Left cardiac atrium (tissue), 4 donors: ENCODE measurements at places on chromosomes 6 and 20. TPM values are rescaled to one million over a fixed set of nuclear protein-coding genes. Genes with fewer than 3 reads are reported as not detected.

Gene TCF21
- 7.8 TPM for total RNA-seq

DNA sequence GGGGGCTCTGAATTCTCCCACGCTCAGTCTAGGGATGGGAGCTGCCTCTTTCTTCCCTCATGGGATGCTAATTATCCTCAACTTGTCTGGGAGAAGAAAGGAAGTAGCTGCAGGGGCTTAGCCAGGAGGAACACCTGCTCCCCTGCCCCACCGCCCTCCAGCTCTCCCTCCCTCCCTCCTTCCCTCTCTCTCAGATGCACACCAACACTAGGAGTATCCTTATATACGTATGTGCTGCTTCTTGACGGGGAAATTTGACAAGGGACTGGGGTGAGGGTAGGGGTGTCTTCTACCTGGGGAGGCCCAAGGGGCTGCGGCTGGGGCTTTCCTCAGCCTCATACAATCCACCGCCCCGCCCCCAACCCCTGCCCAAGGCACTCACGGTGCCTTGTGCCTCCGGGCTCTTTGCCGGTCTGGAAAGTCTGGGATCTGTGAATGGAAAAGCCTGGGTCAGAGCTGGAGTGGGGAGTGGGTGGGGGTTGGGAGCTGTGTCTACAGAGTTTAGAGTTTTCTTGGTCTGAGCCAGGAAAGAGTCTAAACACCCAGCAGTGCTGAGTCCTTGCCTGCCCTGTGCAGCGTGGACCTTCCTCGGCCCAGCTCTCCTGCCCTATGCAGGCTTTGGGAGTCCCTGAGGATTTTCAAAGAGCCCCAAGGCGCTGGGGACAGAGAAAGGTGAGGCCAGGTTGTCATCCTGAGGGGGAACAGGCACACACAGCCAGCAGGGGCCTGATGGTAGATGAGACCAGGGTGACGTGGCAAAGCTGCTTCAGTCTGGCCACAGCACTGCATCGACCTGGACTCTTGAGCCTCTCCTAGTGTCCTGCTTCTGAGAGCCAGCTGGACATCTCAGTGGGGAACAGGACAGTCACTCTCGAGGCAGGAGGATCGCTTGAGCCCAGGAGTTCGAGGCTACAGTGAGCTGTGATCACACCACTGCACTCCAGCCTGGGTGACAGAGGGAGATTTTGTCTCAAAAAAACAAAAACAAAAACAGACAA lies 29.3 kb upstream of the EMILIN3 start:
- peak; percentile 39 for DNase-seq

DNA sequence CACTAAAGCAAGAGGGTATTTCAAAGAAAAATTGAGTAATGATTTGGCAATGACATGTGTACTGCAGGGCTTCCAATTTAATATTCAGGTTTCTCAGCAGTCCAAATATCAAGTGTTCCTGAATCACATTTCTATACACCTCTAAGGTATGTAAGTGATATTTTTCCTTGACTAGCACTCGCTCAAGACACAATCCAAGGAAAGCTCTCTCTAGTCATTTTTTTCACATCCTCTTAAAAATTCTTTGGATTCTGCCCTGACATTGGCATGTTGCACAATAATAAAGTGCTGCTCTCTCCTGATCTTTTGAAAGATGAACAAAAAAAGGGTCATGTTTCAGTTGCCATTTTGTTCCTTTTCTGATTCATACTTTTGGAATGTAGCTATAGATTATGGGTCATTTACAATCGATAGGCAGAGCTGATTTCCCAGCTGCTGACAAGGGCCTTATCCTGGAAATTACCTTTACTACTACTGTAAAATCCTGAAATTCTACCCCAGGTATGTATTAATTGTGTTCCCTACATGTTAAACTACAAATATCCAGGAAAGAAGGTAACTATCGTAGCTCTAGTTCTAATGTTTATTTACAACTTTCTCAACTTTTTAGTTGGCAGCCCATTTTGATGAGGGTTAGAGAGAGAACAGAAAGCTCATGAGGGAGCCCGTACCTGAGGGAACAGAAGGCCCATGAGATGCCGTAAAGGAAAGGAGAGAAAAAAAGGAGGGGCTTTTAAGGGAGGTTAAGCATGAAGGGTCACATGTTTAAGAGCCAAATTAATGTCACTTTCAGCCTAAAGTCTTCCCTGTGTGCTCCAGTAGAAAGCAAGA lies 22.2 kb upstream of the ADGRG6 start:
- DNase-seq: no peak

GRCh38 chr20:11957911-11958310 lies 40.2 kb downstream of the BTBD3 start:
- no peak for DNase-seq

GRCh38 chr6:126529637-126530362 lies 189.9 kb downstream of the CENPW start:
- no peak for DNase-seq

Gene COMMD7
- total RNA-seq: 38.9 TPM

GRCh38 chr20:20289331-20289730 lies 78.6 kb upstream of the INSM1 start:
- no peak for DNase-seq

DNA sequence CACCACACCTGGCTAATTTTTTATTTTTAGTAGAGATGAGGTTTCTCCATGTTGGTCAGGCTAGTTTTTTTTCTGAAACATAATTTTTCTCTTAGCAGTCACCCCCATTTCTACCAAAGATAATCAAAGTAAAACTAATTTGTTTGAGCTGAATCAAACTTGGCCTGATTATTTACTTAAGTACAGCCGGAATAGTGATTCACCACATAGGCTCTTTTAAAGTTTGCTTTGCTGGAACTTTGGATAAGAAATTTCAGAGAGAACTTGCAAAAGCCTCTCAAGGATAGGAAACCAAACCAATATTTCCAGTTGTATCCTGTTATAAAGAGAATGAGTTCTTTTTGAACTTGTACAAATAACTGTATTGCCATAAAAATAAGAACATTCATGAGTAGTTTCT lies 105.0 kb upstream of the SYNCRIP start:
- no peak for DNase-seq

- DNase-seq: no peak
Measured at GRCh38 chr20:34370062-34370461, 7.0 kb downstream of the ITCH start.

GRCh38 chr6:22940581-22941290 lies 371.4 kb downstream of the HDGFL1 start:
- no peak for DNase-seq

GRCh38 chr6:111894272-111894671 lies 21.0 kb upstream of the FYN start:
- DNase-seq: no peak

DNA sequence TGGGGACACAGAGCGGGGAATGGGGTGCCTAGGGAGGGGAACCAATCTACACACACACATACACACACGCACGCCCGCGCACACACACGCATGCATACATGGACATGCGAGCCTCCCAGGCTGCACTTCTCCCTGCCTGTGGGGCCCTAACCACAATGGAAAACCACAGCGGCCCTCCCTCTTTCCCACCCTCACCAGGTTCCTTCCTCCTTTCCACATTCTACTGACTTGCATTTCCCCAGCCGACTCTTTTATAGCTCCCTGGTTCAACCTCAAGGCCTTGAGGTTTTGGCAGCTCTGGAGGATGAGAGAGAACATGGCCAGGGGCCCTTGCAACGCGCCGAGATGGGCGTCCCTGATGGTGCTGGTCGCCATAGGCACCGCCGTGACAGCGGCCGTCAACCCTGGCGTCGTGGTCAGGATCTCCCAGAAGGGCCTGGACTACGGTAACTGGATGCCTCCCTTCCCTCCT lies at the start of gene BPI:
BPI (plus strand) TSS at position 249 of the 472 bp plus-strand sequence; CDS start at position 317, 68 bp downstream.
- DNase-seq: no peak

Gene SPATA25
- 2.2 TPM for total RNA-seq

DNA sequence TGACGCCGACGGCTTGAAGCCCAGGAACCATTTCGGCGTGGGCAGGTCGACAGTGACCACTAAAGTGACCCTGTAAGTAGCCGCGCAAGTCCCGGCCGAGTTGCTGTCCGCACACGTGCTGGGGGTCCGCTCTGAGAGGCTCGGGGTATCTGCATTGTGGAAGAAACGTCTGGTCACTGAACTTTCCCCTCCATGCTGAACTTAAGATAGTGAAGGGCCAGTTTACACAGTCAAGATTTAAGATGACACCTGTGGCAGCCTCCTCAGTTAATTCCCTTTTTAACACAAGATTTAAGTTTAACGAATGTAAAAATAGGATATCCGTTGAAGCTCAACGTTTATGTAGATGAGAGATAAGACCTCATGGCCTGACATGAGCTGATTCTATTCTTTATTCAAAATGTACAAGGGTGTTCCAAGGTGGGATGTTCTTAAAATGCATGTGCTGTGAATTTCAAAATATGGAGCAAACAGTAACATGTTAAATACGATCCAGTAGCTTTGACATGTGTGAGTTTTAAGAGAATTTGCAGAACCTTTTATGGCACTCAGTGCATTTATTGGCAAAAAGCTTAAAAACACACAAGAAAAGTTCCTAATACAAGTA lies 116.2 kb downstream of the RTN4IP1 start:
- DNase-seq: no peak

DNA sequence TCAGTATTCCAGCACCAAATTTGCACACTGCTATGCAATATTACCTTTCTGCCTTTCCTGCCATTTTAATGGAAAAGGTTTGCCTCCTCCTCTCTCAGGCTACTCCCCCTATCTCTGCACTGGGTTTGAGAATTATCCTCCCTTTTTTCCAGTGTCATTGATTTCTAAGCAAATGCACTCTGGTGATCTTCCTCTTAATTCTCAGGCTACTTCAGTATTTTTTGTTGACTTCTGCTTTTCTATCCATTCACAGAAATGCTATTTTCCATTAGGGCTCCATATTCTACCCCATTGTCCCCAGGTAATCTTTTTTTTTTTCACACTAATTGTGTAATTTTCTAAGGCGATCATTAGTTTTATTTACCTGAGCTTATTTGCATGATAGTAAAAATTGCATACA lies 144.0 kb downstream of the GJA1 start:
- DNase-seq: no peak

Gene GSTA3
- total RNA-seq: not detected

DNA sequence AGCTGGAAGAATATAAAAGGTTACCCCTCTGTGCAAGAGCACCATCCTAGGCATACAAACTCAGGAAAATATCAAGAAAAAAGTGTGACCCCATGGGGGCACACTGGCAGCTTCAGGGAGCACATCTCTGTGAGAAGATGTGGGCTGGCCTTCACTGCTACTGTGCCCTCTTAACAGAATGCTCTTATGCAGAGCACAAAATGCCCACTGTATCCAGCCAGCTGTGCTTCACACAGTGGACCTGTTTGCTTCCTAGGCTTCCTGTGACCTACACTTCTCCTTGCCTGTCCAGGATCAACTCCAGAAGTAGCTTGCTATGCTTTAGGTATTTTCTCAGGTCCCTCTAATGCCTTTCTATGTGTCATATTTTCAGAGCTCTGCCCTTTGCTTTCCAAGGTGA lies 380.2 kb upstream of the MMS22L start:
- no peak for DNase-seq

Gene AIF1
- 17.0 TPM for total RNA-seq

Gene HCRTR2
- not detected for total RNA-seq

DNA sequence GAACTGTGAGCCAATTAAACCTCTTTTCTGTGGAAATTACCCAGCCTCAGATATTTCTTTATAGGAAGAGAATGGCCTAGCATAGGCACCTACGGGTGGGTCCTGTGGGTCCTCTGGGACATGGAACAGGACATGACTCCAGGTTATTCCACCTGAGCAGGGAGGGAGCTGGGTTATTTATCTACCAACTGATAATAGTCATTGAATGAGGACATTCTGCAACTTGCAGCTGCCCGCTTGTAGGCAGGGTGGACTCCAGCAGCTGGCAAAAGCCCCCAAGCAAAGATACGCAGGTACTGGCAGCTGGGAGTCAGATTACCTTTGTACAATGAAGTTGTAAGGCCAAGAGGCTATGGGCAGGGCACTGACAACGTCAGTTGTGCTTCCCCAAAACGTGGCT lies 1.4 kb upstream of the BANF2 start:
- no peak for DNase-seq

Gene CTAGE9
- not detected for total RNA-seq

Gene TASP1
- total RNA-seq: 5.7 TPM

- peak; percentile 63 for DNase-seq
Measured at GRCh38 chr6:144408161-144408560, 123.0 kb downstream of the UTRN start.

Gene CCM2L
- total RNA-seq: 7.8 TPM

GRCh38 chr6:109671733-109672132 lies 19.3 kb downstream of the AK9 start:
- no peak for DNase-seq

GRCh38 chr6:129790785-129791184 lies 70.3 kb downstream of the TMEM244 start:
- DNase-seq: no peak

GRCh38 chr20:50928469-50928868 lies 2.8 kb downstream of the ADNP start:
- no peak for DNase-seq

- no peak for DNase-seq
Measured at GRCh38 chr20:4068708-4069107, 53.4 kb upstream of the RNF24 start.

Gene UBE2C
- 1.6 TPM for total RNA-seq

DNA sequence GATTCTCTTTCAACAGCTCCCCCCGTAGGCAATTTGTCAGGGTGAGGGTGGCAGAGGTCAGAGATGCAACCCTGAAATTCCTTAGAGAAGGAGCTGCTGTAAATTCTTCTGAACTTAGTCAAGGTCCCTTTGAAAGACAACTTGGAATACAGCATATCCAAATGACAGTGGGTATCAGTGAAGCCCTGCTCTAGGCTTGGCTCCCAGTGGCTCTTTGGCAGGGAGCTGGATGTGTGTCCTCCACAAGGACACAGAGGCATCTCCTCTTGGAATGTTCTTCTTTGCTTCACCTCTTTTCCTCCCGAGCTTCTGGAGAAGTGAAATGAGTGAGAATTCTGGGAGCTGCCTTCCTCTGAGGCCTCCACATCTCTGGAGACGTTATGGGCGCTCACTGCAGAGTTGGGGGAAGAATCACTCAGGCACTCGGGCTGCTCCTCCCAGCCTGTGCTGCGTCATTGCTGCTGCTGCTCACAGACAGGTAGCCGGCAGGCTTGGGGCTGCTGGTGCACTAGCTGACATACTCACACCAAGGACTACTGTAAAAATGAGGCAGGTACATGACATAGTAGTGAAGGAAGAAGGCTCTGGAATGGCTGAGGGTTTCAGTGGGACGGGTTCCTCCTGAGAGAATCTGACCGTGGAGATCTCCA lies 34.1 kb downstream of the DYNLT1 start:
- no peak for DNase-seq

Gene CENPQ
- 5.9 TPM for total RNA-seq

- no peak for DNase-seq
Measured at GRCh38 chr6:43713643-43714310, 26.2 kb upstream of the MRPS18A start.

- DNase-seq: no peak
Measured at GRCh38 chr6:95093154-95093553, 484.2 kb upstream of the MANEA start.

Gene PARD6B
- 4.6 TPM for total RNA-seq

GRCh38 chr6:168043848-168044415 lies 35.1 kb downstream of the FRMD1 start:
- no peak for DNase-seq

Gene ARFGEF3
- total RNA-seq: 1.4 TPM
